ENCODE measurements at places on chromosomes 12 and 14. TPM values are rescaled to one million over a fixed set of nuclear protein-coding genes. Genes with fewer than 3 reads are reported as not detected.

DNA sequence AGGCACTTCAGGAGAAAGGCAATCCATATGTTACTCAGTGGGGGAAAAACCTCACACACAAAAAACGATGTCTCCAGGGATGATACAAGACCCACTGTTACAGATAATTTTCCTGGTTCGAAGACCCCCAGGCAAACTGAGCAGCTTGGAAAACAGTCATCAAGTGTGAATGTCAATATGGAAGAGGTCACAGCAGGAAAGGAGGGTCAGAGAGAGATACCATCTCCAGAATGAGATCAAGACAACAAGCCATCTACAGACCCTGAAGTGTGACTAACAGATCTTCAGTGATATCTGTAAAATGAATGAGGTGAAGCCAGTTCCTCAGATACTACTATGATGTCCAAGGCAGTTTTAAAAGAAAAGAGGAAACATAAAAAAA, 28.6 kb downstream of the GNS start:
- H3K36me3 ChIP-seq: peaks cover 68% of the 10 kb centered on the region
- H3K4me1 ChIP-seq: peaks cover 9% of the 10 kb centered on the region
- DNase-seq: no peak
- peak overlapping the region; percentile 55 for H3K27ac ChIP-seq
- no peak overlapping the region for H3K4me3 ChIP-seq

PTPN11 gene
- 98.7 TPM for total RNA-seq

RAD9B gene
- total RNA-seq: 1.8 TPM

NRXN3 gene
- total RNA-seq: 10.0 TPM

EVL gene
- 206 TPM for total RNA-seq

PAPLN gene
- total RNA-seq: 20.2 TPM

- H3K36me3 ChIP-seq: no peaks in the 10 kb centered on the region
- H3K4me3 ChIP-seq: no peak overlapping the region
- peaks cover 44% of the 10 kb centered on the region for H3K4me1 ChIP-seq
- no peaks in the 10 kb centered on the region for H3K27me3 ChIP-seq
- H3K27ac ChIP-seq: peak overlapping the region; percentile 25
- DNase-seq: no peak
Measured at GRCh38 chr12:101823039-101823438, 7.7 kb downstream of the GNPTAB start.

WNT1 gene
- total RNA-seq: not detected

ESPL1 gene
- total RNA-seq: 0.35 TPM

ARHGEF25 gene
- total RNA-seq: 16.3 TPM

PTGDR gene
- 1.6 TPM for total RNA-seq

DNA sequence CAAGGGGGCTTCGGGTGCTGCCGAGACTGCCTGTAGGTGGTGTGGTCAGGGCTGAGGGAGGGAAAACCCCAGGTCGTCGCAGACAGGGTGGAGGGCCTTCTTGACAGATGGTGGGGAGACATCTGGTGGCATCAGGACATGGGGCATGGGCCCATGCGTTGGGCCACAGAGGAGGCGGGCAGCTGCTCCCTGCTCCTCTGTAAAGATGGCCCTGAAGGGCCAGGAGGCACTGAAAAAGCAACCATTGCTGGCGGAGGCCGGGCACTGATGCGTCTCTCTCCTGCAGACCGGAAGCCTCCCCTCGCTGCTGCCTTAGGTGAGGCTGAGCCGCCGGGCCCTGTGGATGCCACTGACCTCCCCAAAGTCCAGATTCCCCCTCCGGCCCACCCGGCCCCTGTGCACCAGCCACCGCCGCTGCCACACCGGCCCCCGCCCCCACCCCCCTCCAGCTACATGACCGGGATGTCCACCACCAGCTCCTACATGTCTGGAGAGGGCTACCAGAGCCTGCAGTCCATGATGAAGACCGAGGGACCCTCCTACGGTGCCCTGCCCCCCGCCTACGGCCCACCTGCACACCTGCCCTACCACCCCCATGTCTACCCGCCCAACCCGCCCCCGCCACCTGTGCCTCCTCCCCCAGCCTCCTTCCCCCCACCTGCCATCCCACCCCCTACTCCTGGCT, 28.8 kb downstream of the CCNK start:
- DNase-seq: no peak
- H3K27me3 ChIP-seq: no peaks in the 10 kb centered on the region
- H3K36me3 ChIP-seq: peaks cover 75% of the 10 kb centered on the region
- H3K4me1 ChIP-seq: no peaks in the 10 kb centered on the region
- H3K4me3 ChIP-seq: no peak overlapping the region

IRAK3 gene
- total RNA-seq: 44.6 TPM

PDE3A gene
- 8.4 TPM for total RNA-seq

SERPINA1 gene
- total RNA-seq: 1,017 TPM

DNA sequence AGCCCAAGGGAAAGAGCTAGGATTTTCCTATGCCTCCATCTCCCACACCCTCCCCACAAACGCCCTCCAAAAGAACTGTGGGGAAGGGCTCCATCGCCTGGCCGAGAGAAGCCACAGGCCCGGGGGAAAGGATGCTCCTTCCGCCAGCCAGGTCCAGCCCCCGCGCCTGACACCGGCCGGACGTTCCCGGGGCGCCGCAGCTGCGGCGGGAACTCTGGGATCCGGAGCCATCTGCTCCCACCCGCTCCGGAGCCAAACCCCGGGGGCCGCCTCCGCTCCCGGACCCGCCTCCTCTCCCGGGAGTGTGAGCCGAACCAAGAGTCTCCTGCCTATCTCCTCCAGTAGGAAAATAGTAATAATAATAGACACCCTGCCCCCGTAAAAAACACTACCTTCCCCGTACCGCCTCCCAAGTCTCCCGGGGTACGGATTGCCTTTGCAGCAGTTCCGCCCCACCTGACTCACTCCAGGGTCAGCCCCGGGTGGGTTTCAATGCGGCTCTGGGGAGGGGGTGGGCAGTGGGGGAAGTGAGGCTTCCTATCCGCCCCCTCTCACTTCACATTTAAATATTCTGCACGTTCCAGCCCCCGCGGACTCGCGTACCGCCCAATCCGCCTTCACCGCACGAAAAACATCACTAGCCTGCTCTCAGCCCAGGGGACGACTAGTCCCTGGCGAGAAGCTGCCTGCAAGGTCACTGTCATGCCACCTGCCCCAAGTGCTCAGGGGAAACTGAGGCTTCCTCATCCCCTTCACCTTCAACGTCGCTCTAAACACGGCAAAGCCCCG, 2.4 kb downstream of the AGAP2 start:
- H3K4me3 ChIP-seq: no peak overlapping the region
- no peak overlapping the region for H3K27ac ChIP-seq
- DNase-seq: no peak
- H3K27me3 ChIP-seq: peaks cover 61% of the 10 kb centered on the region
- H3K4me1 ChIP-seq: no peaks in the 10 kb centered on the region

TBX3 gene
- 35.9 TPM for total RNA-seq

KLRB1 gene
- total RNA-seq: 3.3 TPM

- H3K36me3 ChIP-seq: peaks cover 29% of the 10 kb centered on the region
- no peaks in the 10 kb centered on the region for H3K4me1 ChIP-seq
- DNase-seq: no peak
- no peak overlapping the region for H3K4me3 ChIP-seq
- H3K27ac ChIP-seq: no peak overlapping the region
Measured at GRCh38 chr12:102029141-102029540, 32.6 kb downstream of the WASHC3 start.

GPR65 gene
- total RNA-seq: 7.7 TPM

DNA sequence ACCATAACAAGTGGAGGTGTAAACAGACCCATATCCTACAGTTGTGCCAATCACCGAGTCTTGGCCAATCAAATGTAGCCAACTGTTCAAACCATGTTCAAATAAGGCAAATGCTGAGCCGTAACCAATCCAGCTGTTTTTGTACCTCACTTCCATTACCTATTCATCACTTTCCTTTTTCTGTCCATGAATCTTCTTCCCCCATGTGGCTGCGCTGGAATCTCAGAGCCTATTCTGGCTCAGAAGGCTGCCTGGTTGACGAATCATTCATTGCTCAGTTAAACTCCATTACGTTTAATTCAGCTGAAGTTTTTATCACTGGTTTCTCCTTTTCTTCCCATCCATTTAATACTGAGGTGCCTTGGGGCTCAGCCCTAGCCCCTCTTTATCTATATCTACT, 71.1 kb downstream of the TBC1D30 start:
- DNase-seq: no peak
- H3K27me3 ChIP-seq: no peaks in the 10 kb centered on the region
- H3K4me3 ChIP-seq: no peak overlapping the region
- peaks cover 3% of the 10 kb centered on the region for H3K4me1 ChIP-seq

BICDL1 gene
- 20.6 TPM for total RNA-seq

- H3K4me1 ChIP-seq: peaks cover 32% of the 10 kb centered on the region
- H3K36me3 ChIP-seq: no peaks in the 10 kb centered on the region
- H3K27me3 ChIP-seq: no peaks in the 10 kb centered on the region
- no peak overlapping the region for H3K27ac ChIP-seq
Measured at GRCh38 chr14:89613260-89614008, 196.4 kb upstream of the FOXN3 start.

PELI2 gene
- total RNA-seq: 25.7 TPM

AKAP3 gene
- total RNA-seq: 1.9 TPM

MYL6 gene
- 1,254 TPM for total RNA-seq

GRCh38 chr14:89787525-89787924, 167.0 kb downstream of the EFCAB11 start:
- no peak overlapping the region for H3K4me3 ChIP-seq
- DNase-seq: no peak
- no peaks in the 10 kb centered on the region for H3K36me3 ChIP-seq
- H3K27me3 ChIP-seq: no peaks in the 10 kb centered on the region

DNA sequence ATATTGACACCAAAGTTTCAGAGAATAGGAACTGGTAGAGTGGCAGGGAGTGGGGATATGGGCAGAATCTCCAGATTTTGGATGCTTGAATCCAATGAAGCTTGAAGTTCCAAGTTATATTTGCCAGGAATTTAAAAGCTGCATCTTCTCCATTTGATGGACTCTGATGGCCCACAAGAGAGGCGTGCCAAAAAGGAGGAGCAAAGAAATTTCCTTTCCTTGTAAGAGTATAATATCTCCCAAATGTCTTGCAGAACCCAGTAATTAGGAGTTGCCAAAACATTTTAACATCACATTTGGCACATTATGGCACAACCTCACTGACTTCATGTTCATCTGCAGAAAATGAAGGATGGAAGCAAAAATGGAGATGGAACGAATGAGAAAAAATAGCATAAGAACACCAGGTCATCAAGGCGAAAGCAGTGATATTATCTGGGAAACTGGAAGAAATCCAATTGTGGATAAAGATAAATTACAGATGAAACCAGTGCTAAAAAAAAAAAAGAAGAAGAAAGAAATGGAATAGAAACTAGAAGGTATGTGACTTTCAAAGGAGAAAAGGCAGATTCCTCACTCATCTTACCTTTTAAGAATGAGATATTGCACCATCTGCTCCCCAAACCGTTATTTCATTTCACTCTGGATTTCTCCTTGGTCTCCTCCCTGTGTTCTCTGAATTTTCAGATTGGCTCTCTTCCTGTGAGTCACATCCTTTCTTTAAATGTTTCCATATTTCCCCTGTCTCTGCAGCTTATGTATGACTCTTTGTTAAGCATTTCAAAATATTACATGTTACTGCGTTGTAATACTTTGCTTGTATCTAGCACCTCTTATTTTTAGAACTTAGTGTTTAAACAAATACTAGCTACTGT, 13.5 kb upstream of the FLRT2 start:
- no peak for DNase-seq
- no peaks in the 10 kb centered on the region for H3K36me3 ChIP-seq

DNA sequence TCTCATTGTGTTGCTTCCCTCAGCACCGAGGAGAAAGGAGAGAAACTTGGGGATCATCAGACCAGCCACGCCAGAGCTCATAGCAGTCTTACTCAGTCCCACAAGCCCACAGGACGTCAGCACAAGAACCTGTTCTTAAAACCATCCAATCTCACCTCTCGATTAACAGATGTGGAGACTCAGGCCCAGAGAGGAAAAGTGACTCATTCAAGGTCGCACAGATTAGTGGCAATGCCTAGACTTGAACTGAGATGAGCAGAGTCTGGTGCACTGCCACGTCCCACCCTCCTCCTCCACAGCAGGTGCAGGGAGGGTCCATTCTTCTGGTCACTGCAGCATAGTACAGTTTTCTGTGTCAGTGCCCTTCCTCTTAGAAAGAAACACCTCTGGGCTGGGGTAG, 154.9 kb upstream of the PZP start:
- no peaks in the 10 kb centered on the region for H3K4me1 ChIP-seq
- DNase-seq: no peak
- no peaks in the 10 kb centered on the region for H3K27me3 ChIP-seq
- H3K4me3 ChIP-seq: no peak overlapping the region
- H3K36me3 ChIP-seq: no peaks in the 10 kb centered on the region
- no peak overlapping the region for H3K27ac ChIP-seq

DNA sequence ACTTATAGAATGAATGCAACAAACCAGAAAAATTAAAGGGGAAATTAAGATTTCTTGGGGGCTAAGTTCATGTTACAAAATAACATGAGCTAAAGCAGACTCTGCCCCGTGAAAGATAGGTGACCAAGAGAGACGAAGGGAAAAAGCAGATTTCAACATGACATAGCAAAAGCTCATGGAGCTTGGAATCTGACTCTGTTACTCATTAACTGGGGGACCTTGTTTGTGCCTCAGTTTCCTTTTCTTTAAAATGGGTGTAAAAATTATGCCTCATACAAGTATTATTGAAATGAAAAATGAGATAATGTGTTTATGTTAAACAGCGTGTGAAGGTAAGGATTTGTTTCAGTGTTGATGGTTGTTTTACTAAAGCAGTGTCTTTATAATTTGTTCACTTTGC, 11.5 kb downstream of the BICDL1 start:
- no peaks in the 10 kb centered on the region for H3K27me3 ChIP-seq
- no peak overlapping the region for H3K27ac ChIP-seq
- H3K4me1 ChIP-seq: no peaks in the 10 kb centered on the region
- DNase-seq: no peak

RPL10L gene
- total RNA-seq: not detected

ITGB7 gene
- total RNA-seq: 7.7 TPM

CD69 gene
- 14.5 TPM for total RNA-seq

GRCh38 chr12:19205120-19205519, 75.6 kb downstream of the PLEKHA5 start:
- H3K4me1 ChIP-seq: no peaks in the 10 kb centered on the region
- H3K4me3 ChIP-seq: no peak overlapping the region
- H3K36me3 ChIP-seq: no peaks in the 10 kb centered on the region
- H3K27me3 ChIP-seq: no peaks in the 10 kb centered on the region
- H3K27ac ChIP-seq: no peak overlapping the region

POTEG gene
- total RNA-seq: not detected

- H3K27me3 ChIP-seq: no peaks in the 10 kb centered on the region
- H3K4me1 ChIP-seq: no peaks in the 10 kb centered on the region
- H3K27ac ChIP-seq: no peak overlapping the region
- DNase-seq: no peak
Measured at GRCh38 chr12:93197067-93197593, 180.6 kb upstream of the NUDT4 start.

- H3K27ac ChIP-seq: no peak overlapping the region
- no peaks in the 10 kb centered on the region for H3K36me3 ChIP-seq
- no peaks in the 10 kb centered on the region for H3K4me1 ChIP-seq
Measured at GRCh38 chr12:52587563-52587962, 13.7 kb downstream of the KRT72 start.

GRCh38 chr12:10540776-10541205, 35.1 kb downstream of the EIF2S3B start:
- H3K36me3 ChIP-seq: no peaks in the 10 kb centered on the region
- no peak overlapping the region for H3K4me3 ChIP-seq
- no peak for DNase-seq
- no peaks in the 10 kb centered on the region for H3K4me1 ChIP-seq
- H3K27ac ChIP-seq: no peak overlapping the region

RNASE4 gene
- 42.5 TPM for total RNA-seq

SLC48A1 gene
- 40.9 TPM for total RNA-seq

DIABLO gene
- 31.9 TPM for total RNA-seq

All from upper lobe of right lung (tissue), 1 donor.